ENCODE measurements at places on chromosomes 5 and 9. TPM values are rescaled to one million over a fixed set of nuclear protein-coding genes. Genes with fewer than 3 reads are reported as not detected.
A peak's percentile ranks its signal among the peaks of the same experiment; 100 is the strongest.

The NUTM2F gene
- not detected for polyA plus RNA-seq

The GFPT2 gene
- 17.4 TPM for polyA plus RNA-seq

The TSLP gene
- 0.09 TPM for polyA plus RNA-seq

The FOXD1 gene
- 3.2 TPM for polyA plus RNA-seq

The PCDHA4 gene
- 8.7 TPM for polyA plus RNA-seq

The OR13D1 gene
- polyA plus RNA-seq: not detected

The LPAR1 gene
- 138 TPM for polyA plus RNA-seq

- no peak for DNase-seq
These were observed 79.6 kb downstream of the NTNG2 start for GRCh38 chr9:132241483-132241839.

DNA sequence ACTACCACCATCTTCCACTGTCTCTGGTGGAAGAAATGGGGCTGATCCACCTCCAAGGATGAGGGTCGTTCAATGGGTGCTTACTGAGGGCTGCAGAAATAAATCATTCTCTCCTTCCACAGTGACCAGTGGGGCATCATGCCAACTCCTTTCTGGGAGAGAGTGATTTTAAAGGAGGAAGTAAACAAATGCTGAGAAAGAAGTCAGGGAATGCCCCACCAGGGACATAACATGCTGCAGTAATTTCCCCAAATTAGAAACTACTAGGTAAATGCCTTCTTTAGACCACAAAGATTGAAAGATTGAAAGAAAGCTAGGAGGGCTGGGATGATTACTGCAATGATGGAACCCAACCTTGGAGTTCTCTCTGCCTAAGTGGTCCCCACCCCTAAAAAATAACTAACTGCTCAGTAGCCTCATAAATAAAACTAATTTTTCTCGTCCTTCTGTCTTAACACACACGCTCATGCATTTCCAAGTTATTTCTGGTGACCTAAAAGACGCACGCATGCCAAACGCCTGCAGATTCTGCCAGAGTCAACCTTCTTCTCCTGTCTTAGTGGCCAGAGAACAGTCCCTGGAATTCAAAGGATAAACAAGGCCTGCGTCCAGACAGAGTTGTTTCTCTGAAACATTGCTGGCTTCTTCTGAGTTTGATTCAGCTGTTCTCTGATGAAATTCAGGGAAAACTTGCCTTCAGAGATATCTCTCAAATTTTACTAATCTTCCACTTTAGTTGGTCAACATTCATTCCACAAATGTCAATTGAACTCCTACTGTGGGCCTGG, 250.0 kb downstream of the NR3C1 start:
- DNase-seq: peak; percentile 77

DNA sequence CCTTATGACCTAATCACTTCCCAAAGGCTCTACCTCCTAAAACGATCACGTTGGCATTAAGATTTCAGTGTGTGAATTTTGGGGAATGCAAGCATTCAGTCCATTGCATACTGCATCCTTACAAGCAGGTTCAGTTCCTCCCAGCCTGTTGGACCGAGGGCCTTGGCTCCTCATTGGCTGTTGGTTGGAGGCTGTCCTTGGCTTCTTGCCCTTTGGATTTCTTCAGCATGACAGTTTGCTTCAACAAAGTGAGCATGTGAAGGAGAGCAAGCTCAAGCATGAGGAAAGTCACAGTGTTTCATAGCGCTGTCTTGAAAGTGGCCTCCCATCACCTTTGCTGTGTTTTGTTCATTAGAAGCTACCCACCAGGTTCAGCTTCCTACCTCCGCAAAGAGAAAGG, 109.5 kb downstream of the GADD45G start:
- no peak for DNase-seq

- no peak for DNase-seq
These were observed 48.4 kb upstream of the CKMT2 start for GRCh38 chr5:81184749-81185110.

DNA sequence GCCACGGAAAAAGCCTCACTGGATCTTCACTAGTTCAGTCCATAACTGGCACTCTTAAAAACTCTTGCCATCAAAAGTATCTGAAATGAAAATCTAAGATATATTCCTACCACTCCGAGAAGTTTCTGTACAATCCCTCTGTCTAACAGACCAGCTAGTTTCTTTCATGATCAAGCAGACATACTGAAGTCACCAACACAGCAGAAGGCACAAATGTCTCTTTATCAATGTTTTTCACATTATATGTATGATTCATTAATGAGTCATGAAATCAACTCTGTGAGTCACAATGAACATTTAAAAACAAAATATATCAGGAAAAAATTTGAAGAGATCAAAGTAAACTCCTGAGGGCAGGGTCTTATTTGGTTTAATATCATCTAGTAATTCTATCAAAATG, 50.8 kb downstream of the F2R start:
- DNase-seq: no peak

DNA sequence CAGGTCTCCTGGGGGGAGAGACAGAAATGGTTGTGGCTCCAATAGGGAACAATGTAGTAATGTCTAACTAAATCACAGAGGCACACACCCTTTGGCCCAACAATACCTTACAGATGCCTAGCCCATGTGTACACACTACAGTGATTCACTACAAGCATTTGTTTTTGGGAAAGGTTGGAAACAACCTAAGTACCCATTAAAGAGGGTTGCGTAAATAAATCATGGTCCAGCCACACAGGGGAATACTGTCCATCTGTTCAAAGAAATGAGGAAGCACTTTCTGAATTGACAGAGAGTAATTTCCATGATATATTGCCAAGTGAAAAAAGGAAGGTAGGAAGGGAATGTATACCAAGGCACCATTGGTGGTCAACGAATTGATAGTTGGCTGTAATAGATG, 22.0 kb upstream of the GTF3C5 start:
- no peak for DNase-seq

DNA sequence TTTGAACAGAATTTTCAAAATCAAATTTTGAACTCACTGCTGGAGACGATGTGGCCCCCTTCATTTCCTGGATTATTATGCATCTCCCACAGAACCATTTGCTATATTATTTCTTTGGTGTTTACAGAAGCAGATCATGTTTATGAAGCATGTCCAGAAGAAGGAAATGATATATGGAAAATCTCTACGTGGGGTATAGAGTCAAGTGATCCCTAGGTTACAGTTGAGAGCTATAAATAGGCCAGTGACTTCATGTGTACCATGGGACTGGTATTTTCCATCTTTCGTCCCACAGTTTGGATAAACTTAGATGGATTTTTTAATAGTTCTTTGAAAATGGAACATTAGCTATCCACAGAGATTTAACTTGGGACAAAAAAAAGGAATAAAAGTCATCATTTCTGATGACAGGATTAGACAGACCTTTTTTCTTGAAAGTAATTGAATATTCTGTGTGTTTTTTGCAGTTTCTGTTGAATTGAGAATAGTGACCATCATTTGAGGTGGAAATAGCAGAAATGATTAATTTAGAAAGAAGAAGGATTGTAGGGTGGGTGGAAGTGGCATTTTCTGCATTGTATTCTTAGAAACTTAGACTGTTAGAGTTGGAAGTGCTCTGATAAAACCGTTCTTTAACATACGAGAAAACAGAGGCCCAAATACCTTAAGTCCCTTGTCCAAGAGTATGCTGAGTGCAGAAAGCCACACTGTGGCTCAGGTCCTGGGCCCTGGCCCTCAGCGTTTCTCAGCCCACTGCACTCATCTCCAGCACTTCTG, 136.4 kb downstream of the PIP5K1B start:
- DNase-seq: no peak

DNA sequence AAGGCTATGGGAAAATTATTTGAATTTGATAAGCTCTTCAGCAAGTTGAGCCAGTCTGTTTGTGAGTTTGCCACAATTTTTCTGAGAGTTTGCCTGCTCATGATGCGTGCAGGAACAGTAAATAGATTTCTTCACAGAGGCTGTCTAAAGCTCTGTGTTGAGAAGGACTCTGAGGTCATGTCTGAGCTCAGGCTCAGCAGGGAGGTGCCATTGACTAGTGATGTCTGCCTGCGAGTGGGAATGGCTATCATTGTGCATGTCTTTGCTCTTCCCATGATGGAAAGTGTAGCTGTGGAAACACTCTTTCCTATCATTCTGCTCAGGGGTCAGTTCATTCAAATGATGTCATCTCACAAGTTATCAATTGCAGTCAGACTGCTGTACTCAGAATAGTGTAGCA, 142.8 kb downstream of the RASEF start:
- no peak for DNase-seq

DNA sequence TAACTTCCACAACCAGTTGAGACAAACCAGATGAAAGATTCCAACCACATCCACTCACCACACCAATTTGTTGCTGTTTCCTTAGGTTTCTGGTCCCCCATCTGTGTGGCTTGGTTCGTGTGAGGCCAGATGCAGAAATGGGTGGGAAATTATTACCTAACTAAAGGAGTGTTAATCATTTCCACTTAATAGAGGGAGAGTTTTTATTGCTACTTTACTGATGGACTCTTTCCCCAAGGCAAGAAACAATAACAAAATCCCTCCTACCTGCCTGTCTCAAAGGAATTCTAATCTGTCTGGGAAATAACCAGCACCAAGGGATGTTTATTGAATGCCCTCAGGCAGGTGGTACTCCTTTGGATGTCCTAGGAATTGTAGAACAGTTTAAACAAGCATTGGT, 76.3 kb downstream of the TMEM167A start:
- no peak for DNase-seq

DNA sequence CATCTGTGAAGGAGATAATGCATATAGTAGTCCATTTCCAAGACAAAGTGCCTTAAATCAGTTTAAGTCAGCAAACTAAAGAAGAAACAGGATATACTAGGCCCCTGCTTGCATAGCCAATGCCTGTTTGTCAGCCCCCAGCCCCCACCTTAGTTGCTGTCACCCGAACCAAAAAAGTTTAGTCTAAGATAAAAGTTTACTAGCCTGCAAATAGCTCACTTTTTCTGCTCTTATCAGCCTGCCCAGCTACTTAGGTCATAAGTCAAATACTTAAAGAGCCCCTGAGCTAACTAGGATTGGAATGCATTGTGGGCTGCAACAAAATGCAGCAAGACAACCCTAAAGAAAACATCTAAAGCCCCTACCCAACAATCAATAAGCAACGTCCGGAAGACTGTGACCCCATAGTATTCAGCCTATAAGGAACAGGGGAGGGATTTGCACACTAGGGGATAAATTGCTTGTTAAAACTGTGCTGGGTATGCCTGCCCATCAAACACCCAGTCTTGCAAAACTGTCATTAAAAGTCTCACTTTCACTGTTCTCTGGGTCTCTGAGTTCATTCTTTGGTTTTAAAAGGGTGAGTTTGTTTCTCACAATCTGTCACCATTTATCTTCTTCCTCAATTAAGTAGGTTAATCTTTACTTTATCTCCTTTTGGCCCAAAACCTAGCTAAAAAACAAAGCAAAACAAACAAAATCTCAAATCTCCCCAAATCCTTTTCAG, 92.4 kb upstream of the CEP78 start:
- no peak for DNase-seq

DNA sequence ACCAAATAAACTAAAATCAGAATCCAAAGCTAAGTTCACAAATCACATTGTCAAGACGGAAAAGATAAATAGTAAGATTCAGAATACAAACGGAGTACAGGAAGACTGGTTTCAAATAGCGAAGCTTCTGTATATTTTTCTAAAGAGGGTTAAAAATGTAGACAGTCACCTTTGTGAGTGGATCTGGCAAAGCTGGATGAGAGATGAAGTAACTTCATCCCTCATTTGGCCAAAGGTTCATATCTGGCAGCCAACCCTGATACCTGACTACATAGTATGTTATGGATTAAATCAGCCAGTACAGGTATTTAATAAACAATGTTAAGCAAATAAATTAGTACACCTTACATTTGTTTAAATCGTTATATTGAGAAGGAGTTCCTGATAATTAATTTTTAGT, 21.3 kb upstream of the DENND4C start:
- DNase-seq: no peak

DNA sequence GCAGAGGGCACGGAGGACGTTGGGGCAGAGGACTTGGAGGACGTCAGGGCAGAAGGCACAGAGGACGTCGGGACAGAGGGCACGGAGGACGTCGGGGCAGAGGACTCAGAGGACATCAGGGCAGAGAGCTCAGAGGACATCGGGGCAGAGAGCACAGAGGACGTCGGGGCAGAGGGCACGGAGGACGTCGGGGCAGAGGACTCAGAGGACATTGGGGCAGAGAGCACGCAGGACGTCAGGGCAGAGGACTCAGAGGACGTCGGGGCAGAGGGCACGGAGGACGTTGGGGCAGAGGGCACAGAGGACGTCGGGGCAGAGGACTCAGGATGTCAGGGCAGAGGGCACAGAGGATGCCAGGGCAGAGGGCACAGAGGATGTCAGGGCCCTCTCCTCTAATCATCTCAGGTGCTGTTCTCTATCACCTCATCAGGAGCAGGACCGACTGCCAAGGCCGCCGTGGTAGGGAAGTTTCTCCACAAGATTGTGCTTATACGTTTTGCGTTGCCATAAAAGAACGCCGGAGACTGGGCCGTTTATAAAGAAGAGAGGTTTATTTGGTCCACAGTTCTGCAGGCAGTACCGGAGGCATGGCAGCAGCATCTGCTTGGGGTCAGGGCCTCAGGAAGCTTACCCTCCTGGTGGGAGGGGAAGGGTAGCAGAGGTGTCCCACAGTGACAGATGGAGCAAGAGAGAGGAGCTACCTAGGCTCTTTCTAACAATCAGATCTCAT, 29.4 kb upstream of the ADAMTS2 start:
- DNase-seq: no peak

- DNase-seq: no peak
These were observed 311.5 kb upstream of the TARS1 start for GRCh38 chr5:33129309-33129708.

DNA sequence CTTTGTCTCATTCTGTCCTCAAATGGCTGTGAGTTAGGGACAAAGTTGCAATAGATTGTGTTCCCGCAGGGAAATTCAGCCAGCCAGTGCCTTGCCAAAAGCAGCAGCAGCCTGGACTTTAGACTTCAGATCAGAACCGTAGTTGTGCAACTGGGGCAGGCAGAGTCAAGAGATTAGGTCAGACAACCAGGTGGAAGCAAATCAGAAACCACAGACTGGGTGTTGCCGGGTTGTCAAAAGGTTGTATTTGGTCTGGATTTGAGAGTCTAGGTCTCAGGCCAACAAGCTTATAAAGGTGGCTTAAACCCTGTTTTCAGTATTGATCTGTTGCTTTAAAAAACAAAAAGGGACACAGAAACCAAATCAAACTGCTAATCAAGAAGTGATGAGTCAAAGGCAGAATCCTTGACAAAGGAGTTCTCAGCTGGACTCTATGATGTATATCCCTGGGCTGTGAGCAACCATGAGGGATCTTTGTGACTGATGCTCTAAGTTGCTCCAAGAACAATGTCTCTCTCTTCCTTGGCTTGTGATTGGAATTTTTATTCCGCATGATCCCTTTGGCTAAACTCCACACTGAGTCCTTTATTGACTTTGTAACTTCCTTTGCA, 20.9 kb downstream of the RFK start:
- DNase-seq: no peak

- DNase-seq: no peak
These were observed 31.7 kb downstream of the EPB41L4B start for GRCh38 chr9:109289186-109289585.
